ENCODE measurements at places on chromosomes 2 and 18.

GRCh38 chr2:219562049-219563020 is 9.0 kb downstream of the OBSL1 start:
- DNase-seq: peak; percentile 91

GRCh38 chr2:217667512-217667911 is 335.3 kb downstream of the TNS1 start:
- DNase-seq: no peak

DNA sequence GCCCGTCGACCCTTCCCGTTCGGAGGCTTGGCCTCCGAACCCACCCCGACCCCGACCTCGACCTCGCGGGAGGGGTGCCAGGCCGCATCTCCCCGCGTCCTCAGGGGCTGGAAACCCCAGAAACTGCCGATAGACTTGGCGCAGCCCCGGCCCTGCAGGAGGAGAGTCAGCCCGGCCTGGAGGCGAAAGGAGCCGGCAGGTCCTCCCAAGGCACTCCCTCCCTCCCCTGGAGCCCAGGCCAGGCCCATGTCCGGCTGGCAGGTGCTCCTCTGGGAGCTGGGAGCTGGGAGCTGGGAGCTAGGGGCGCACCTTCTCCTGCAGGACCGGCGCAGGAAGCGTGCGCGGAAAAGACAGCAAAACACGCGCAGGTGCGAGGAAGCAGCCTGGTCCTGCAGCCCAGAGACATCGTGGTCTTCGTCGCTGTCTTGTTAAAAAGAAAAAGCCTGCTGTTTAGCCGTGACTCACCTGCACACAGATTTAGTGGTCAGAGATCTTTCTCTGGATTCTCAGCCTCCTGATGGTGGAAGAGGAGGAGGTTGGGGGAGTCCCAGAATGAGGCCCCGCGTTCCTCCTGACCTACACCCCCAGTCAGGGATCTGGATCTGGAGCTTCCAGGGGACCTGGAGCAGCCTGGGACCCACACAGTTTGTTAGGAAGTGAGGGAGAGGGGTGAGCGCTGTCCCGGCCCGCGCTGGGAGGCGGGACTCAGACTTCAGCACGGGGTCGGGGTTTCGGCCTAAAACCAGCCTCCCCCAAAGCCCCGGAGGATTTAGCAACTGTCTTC is 660 bp upstream of the MBP start:
- peak; percentile 13 for DNase-seq

- no peak for DNase-seq
These were observed 20.3 kb upstream of the NPAS2 start for GRCh38 chr2:100799686-100800085.
